NCI-H524 treated with DMSO at 0.1 percent for 48 hours (cell line): ENCODE measurements at places on chromosomes 11 and 22.

DNA sequence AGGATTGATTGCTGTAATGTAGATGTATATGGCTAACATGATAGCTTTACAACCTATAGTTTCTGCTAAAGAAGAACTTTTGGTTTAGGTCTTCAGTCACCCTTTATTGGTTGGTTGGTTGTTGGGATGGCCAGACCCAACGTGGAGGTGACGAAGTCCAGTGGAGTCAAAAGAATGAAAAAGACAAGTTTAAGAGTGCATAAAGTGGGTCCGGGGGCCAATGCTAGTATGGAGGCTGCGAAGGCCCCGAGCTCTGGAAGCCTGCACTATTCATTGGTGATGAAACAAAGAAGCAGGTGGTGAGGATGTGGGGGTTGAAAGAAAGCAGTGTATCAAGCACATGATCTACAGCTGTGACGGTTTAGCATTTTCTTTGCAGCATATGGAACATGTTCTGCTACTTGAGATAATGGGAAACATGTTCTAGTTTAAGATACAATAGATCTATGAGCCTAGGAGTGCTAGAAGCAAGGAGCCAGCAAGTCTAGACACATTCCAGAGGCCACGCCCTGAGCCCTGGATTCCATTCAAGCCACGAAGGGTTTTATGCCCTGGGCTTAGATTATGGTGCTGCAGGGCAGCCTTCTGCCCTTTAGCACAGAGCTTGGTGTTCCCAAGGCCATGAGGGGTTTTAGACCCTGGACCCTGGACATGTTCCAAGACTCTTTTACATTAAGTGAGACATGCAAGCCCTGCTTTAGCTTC lies 6.3 kb downstream of the TCP11L1 start:
- peak; percentile 59 for DNase-seq

DNA sequence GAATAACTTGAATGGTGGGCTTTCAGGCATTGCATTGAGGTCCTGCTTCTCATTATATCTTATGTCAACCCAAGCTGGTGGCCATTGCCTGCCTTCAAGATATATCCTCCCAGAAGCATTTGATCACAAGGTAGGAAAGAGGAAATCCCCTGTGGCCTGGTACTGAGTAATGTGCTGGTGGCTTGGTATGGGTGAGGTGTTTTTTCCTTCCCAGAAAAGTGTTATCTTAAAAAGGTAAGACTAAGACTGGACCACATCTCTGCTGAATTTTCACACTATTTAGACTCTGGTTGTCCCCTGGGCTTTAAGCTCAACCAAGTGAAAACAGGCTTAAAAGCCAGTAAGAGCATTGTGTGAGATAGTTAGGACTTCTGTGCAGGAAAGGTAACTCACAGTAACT lies 3.7 kb downstream of the INSC start:
- no peak for DNase-seq

DNA sequence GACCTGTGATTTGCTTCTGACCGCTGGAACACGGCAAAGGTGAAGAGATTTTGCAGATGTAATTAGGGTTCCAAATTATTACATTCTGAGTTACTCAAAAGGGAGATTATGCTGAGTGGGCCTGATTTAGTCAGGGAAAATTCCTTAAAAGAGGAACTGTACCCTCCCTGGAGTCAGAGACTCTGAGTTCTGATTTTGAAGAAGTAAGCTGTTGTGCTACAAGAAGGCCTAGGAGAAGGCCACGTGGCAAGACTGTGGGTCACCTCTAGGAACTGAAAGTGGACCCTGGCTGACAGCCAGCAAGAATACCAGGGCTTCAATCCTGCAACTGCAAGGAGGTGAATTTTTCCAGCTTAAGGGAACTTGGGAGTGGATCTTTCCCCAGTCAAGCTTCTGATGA lies 45.3 kb downstream of the CHRDL2 start:
- no peak for DNase-seq

DNA sequence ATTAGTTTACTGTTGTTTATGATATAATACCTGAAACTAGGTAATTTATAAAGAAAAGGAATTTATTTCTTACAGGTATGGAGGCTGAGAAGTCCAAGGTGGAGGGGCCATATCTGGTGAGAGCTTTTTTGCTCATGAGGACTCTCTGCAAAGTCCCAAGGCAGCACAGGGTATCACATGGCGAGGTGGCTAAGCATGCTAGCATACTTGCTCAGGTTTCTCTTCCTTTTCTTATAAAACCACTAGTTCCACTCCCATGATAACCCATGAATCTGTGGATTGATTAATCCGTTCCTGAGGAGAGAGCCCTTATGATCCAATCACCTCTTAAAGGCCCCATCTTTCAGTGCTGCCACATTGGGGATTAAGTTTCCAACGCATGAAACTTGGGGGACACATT lies 82.7 kb downstream of the PHF21A start:
- DNase-seq = no peak

DNA sequence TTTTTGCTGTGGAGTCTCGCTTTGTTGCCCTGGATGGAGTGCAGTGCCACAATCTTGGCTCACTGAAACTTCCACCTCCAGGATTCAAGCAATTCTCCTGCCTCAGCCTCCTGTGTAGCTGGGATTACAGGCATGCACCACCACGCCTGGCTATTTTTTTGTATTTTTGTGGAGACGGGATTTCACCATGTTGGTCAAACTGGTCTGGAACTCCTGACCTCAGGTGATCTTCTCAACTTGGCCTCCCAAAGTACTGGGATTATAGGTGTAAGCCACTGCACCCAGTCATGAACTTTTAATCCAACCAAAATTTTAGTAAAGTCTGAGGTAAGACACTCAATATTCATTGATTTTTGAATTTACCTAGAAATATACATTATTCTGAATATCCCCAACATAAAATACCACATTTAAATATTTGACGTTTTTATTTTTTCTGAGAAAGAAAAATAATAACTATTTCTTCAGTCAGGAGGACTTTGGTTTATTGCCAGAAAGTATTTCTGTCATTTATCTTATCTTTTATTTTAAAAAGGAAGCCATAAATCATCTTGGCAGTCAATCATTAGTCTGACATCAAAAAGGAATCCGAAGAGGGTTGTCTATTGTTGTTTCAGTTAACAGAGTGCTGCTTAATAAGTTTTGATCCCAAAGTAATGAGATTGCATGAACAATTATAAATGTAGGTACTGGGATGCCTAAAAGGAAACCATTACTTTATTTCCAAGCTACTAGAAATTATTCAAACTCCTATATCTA lies 102.2 kb upstream of the GRIA4 start:
- DNase-seq = no peak

DNA sequence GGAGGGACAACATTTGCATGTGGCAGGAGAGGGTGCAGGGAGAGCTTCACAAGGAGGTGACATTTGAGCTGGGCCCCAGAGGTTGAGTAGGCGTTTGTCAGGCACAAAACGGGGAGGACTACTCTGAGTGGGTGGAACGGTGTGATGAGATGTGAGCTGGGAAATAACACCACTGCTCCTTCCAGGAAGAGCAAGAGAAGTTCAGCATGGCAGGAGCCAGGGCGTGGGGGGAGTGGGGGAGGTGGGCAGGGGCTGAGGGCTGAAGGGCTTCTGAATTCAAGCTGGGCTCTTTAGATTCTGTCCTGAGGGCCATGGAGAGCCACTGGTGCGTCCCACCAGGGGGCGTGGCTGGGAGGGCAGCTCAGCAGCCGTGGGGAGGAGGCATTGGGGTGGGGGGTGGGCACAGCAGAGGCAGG lies 54.2 kb downstream of the OTOG start:
- DNase-seq = no peak

DNA sequence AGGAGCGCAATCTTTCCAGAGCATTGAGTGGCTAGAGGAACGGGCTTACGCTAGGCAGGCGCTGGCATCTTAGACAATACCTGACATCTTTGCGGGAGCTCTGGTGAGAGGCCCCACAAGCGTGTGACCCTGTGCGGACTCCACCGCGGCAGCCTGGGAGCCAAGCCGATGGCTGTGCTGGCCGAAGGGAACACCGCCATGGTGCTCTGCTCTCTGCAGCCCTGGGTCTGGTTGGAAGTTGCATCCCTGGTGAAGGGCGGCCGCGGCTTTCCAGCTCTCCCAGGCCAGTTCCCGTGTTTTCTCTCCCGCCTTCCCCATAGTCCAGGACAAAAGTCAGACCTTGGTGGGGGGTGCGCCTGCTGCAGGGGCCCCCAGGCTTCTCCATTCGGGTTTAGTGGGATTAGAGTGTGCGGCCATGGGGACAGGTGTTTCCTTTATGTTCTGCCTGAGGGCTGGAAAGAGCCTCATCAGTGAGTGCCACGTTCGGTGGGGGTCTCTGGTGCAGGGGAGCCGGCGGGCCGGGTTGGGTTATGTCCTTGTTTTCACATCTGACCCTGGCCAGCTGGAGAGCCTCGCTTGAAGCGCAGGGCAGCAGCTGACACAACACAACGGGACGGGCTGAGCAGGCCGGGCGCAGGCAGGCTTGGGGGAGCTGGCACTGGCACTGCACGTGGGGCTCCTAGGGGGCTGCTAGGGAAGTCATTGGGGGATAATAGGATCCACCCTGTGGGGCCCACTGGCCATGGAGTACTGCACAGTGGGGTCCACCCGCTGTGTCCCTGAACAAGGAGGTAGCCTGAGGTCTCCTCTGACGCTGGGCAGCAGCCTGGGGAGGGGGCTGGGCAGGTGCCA lies 94.8 kb downstream of the KCNQ1 start:
- DNase-seq = no peak

DNA sequence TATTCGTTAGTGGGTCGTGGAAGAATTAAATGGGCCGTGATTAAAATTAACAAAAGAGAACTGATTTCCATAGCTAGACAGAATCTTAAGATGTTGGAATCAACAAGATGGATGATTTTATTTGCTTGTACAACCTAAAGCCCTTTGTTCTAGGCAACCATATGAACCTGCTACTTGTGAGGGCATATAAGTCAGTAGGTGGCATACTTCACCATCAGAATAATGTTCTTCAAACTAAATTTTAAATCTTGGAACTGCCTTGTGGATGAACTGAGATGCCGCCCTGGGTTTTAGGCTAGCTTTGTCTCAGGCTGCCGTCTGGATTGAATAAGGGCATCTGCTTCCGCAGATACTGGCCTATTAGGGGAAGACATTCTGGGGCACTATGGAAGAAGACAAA lies 40.9 kb downstream of the CSRP3 start:
- DNase-seq = no peak

DNA sequence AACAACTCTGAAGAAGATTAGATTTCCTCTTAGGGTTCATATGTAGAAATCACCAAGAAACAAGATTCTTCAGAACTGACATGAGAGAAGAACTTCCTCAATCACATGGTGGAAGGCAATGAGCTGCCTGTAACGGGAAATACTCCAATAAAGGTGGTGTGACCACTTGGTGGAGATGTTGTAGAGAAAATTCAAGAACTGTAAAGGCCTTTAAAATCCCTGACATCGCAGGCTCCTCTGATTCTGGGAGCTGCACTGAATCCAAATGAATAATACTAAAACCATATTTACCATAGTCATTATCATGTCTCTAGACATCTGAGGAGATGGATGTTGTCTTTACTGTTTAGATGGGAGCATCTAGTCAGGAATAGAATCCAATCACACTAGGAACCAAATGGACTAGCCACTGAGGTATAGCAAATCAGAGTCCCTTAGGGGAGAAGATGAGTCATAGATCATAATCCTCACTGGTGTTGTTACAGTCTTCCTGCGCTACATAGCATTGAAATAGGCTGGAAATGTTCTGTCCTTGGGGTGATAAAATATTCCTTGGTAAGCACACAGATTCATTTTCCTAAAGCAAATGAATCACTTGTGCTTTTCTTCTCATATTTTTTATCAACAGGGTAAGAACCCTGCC lies 321.6 kb upstream of the TENM4 start:
- DNase-seq = no peak

DNA sequence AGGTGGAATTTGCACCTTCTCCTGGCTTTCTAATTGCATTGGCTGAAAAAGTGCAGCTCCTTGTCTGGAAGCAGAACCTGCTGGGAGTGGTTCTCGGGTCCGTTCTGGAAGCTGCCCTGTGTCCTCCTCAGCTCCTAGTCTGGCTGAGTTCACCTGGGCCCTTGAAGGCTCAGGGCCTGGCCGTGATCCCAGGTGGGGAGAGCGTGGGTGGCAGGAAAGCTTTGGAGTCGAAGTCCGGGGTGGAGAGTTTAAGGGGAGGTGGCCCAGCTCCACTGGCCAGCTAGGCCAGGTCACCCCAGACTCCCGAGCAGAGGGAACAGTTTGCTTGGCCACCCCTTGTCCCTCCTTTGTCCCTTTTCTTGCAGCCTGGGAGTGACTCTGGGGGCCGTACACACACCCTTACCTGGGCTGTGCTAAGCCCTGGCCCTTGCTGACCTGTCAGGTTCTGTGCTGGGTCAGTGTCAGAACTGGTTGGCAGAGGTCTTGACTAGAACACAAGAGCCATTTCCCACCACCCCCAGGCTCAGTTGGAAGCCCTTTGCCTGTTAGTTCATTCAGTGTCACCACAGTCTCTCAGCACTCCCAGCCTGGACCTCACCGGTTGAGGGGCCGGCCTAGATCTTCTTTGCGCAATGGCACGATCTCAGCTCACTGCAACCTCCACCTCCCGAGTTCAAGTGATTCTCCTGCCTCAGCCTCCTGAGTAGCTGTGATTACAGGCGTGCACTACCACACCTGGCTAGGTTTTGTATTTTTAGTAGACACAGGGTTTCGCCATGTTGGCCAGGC lies 37.3 kb downstream of the LRP5 start:
- DNase-seq = no peak

DNA sequence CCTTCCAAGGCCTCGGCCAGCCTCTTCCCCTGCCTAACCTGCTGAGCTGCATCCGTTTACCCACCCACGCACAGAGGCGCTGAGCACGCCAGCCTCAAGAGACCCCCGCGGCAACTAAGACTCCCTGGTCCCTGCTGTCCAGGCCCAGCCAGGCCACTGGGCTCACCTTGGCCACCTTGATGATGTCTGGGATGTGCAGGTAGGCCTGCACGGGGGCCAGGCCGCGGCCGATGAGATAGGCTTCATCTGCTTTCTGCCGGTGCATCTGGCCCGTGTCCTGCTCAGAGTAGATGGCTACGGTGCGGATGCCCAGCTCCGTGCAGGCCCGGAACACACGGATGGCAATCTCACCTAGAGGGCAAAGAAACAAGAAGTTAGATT lies 14.6 kb downstream of the LRFN4 start:
- DNase-seq = no peak

GRCh38 chr11:68194675-68195294 lies 18.3 kb downstream of the KMT5B start:
- DNase-seq = no peak

DNA sequence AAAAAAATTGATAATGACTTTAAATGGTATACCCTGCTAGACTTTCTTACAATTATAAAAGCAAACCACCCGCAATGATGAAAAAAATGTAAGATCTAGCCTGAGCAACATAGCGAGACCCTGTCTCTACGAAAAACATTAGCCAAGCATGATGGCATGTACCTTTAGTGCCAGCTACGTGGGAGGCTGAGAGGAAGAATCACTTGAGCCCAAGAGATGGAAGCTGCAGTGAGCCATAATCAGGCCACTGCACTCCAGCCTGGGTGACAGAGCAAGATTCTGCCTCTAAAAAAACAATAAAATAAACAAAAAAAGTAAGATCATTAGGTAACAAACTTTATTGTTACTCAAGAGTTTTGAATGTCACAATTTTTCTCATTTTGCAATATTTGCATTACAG lies 39.2 kb downstream of the KMT5B start:
- no peak for DNase-seq
